ENCODE measurements at places on chromosomes 1 and 21.
A peak's percentile ranks its signal among the peaks of the same experiment; 100 is the strongest.

DNA sequence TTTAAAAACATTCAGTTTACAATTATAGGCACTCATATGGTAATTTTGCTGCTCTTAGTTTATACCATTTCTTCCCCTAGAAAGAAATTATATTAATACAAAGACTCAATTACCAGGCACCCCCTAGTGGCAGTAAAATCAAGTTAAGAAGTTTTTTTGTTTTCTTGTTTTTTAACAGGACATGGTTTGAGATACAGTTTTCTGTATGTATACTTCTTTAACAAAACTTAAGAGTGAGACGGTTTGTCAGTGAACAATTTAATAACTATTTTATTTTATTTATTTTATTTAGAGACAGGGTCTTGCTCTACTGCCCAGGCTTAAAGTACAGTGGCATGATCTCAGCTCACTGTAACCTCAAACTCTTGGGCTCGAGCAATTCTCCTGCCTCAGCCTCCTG is 224.6 kb downstream of the FAF1 start:
- no peak for DNase-seq

DNA sequence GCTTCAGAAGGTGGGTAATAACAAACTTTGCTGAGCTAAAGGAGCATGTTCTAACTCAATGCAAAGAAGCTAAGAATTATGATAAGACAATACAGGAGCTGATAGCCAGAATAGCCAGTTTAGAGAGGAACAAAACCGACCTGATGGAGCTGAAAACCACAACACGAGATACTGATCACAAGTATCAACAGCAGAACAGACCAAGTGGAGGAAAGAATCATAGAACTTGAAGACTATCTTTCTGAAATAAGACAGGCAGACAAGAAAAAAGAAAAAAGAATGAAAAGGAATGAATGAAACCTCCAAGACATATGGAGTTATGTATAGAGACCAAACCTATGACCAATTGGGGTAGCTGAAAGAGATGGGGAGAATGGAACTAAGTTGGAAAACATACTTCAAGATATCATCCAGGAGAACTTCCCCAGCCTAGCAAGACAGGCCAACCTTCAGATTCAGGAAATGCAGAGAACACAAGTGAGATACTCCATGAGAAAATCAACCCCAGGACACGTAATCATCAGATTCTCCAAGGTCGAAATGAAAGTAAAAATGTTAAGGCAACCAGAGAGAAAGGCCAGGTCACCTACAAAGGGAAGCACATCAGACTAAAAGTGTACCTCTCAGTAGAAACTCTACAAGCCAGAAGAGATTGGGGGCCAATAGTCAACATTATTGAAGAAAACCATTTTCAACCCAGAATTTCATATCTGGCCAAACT is 20.5 kb downstream of the CD84 start:
- no peak for DNase-seq

- no peak for DNase-seq
Observed at GRCh38 chr21:17343055-17343454, 169.8 kb upstream of the CXADR start.

DNA sequence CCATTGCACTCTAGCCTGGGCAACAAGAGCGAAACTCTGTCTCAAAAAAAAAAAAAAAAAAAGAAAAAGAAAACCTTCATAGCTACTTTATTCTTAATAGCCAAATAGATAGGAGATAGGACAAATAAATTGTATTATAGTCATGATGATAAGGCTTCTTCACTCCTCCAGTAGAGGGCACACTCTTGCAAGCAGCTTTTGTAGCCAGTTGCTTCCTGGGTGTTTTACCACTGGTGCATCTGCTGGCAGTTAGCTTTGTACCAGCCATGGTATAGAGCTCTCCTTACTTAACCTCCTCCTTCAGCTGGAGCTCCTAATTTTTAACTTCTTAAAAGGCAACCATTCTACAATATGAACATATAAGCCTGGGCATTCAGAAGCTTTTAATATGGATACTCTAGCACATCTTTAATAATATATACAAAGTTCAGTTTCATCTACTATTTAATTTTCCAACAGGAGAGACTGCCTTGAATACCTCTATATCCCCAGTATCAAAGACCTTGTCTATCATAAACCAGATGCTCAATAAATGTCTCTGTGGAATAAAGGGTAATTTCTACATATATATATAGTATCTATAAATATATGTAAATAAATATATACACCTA is 35.8 kb downstream of the EVI5 start:
- DNase-seq = peak; percentile 34

DNA sequence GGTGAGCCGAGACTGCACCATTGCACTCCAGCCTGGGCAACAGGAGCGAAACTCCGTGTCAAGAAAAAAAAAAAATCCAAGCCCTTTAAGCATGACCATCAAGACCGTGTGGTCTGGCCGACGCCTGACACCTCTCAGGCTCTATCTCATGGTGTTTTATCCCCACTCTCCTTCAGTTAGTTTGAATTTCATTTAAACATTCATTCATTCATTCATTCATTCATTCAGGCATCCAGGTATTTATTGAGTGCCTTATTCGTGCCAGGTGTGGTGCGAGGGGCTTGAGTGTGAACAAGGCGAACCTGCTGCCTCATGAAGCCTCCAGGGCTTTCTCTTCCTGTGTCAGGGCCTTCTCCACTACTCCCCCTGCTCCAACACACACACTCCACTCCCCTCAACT is 22.6 kb upstream of the OPRD1 start:
- DNase-seq = no peak

GRCh38 chr1:43227143-43227764 is 42.5 kb upstream of the TMEM125 start:
- DNase-seq = no peak

GRCh38 chr1:197958438-197959305 is 41.5 kb downstream of the LHX9 start:
- no peak for DNase-seq

DNA sequence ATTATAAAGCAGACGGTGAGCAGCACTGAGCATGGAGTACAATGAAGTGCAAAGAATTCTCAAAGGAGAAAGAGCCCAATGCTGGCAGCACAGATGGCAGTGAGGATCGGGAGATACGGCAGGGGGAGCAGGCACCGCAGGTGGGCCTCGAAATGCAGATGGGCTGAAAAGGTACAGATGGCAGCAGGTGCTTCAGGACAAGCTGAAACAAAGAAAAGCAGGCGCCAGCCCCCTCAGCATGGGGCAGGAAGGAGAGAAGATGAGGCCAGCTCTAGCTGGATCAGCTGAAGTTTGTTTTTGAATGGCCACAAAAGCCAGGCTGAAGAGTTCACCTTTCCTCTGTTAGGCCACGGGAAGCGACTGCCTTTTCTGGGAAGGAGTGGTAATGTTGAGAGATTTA is 7.7 kb downstream of the CFAP298 start:
- no peak for DNase-seq

GRCh38 chr1:30855686-30856259 is 52.8 kb downstream of the SDC3 start:
- DNase-seq = no peak

- DNase-seq = no peak
Observed at GRCh38 chr1:207412845-207413244, 41.3 kb upstream of the CR2 start.

DNA sequence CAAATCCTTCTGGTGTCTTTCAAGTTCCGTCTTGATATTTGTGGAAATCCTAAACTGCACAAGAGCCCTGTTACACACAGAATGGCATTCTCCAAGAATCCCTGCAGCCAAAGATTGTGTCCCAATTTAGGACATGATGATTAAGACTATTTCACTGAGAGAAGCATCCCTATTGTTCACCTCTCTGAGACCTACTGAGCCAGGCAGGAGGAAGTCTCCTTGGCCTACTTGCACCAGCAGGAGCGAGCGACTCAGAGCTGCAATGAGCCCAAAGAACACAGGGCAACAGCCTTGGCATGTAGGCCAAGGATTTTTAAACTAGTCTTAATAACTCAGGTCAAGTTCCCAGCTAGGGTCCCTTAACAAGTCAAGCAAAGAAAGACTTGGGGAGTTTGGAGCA is 79.4 kb upstream of the RUNX1 start:
- no peak for DNase-seq

DNA sequence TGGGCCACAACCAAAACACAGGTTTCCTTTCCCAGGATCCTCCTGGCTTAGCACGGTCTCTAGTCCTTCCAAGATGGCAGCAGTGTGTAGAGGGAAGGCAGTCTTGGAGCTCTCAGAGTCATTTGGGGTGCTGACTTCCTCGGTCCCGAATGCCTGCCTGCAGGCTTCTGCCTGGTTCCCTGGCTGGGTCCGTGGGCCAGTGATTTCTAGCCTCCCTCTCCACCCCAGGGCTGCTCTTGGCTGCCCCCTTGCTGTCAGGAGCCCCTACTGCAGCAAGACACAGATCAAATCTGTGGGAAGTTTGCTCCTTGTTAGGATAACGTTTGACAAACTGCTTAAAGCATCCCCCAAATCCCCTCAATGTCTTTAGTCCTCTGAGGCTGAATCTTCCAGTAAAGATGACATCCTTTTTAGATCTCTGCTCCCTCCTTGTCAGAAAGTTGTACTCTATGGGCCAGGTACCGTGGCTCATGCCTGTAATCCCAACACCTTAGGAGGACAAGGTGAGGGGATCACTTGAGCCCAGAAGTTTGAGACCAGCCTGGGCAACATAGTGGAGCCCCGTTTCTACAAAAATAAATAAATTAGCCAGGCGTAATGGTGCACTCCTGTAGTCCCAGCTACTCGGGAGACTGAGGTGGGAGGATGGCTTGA is 272.5 kb downstream of the RRAGC start:
- DNase-seq = no peak

- no peak for DNase-seq
Observed at GRCh38 chr1:33599516-33600115, 127.2 kb downstream of the ZSCAN20 start.

DNA sequence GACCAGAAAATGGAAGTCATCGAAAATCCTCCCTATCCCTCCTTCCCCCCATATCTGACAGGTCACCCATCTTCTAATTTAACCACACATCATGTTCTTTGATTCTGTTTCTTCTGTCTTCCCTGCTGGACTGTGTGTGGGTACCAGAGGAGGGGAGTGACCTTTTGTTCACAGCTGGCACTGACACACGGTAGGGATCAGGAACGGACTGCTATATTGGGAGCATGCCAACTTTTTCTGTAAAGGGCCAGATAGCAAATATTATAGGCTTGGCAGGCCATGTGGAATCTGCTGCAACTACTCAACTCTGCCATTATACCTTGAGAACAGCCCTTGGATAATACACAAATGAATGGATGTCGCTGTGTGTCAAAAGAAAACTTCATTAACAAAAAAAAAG is 7.5 kb upstream of the TOMM20 start:
- DNase-seq = no peak

- DNase-seq = no peak
Observed at GRCh38 chr1:174671826-174672225, 224.1 kb downstream of the GPR52 start.

DNA sequence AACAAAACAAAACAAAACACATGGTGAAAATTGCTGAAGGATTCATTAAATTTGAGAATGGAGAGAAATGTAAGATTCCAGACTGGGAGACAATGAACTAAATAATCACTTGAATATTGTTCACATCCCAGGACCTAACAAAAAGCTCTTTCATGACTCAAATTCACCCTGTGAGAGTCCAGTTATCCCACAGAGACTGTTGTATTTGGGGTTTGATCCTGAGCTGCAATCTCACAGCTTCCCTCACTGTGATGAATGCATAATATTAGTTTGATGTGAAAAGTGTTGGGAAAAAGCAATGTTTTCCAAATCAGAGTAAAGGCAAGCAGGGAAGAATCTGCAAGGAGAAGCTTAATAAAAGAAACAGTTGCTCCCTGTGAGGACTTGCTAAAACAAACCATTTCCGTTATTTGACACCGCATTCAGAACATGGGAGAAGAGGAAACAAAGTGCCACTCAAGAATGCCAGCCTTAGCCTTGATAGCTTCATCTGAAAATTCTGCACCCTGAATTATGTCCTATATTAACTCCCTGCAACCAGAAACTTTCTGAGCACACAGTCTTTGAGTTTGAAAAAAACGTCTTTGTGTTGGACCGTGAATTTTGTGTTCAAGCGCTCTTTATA is 208.8 kb downstream of the DAB1 start:
- DNase-seq = no peak

DNA sequence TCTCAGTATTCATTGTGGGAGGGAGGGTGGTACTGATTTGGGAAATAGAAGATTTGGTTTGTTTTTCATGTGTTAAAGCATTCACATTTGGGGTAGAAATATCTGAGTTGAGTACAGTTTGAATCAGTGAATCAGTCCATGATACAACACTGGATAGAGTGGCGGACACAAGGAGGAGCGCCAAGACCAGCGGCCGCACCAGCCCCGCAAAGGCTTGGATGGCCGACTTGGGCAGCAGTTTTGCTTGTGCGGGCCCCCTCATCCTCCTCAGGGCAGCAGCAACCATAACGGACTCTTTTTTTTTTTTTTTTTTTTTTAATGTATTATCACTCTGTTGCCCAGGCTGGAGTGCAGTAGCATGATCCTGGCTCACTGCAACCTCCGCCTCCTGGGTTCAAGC is 20.0 kb upstream of the CDC14A start:
- DNase-seq = no peak

GRCh38 chr1:30516485-30516858 is 206.9 kb downstream of the MATN1 start:
- no peak for DNase-seq

- no peak for DNase-seq
Observed at GRCh38 chr1:237999426-238000052, 108.8 kb upstream of the ZP4 start.

- DNase-seq = no peak
Observed at GRCh38 chr1:68083686-68084085, 33.3 kb upstream of the DIRAS3 start.

DNA sequence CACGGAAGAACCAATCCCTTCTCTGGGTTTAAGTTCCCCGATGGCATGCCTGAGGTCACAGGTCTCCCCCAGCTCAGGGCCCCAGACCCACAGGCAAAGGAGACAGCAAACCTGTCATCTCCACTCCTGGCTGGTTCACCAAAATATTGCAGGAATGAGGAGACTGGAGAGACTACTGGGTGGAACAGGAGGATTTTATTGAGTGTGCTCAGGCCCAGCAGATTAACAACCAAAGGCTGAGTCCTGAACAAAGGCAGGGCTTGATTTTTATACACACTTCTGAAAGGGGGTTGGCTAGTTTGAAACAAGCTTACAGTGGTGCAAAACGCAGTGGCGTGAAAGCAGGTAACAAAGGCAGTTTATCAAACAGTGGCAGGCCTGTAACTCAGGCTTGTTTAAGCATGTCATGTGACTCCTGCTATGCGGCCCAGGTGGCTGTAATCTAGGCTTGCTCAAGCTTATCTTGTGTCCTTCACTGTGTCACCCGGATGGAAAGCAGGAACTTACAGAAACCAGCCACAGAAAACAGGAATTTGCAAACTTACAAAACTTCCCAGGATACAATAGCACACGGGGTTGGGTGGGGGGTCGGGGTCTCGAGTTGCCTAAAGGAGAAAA is 27.4 kb upstream of the KCNJ15 start:
- DNase-seq = no peak

All from epithelial cell of prostate (primary cell).